NCI-H187 treated with DMSO at 0.1 percent for 48 hours (cell line): ENCODE measurements at places on chromosomes 4 and X.

GRCh38 chrX:67939270-67939669, 395.4 kb downstream of the AR start:
- no peak for DNase-seq

DNA sequence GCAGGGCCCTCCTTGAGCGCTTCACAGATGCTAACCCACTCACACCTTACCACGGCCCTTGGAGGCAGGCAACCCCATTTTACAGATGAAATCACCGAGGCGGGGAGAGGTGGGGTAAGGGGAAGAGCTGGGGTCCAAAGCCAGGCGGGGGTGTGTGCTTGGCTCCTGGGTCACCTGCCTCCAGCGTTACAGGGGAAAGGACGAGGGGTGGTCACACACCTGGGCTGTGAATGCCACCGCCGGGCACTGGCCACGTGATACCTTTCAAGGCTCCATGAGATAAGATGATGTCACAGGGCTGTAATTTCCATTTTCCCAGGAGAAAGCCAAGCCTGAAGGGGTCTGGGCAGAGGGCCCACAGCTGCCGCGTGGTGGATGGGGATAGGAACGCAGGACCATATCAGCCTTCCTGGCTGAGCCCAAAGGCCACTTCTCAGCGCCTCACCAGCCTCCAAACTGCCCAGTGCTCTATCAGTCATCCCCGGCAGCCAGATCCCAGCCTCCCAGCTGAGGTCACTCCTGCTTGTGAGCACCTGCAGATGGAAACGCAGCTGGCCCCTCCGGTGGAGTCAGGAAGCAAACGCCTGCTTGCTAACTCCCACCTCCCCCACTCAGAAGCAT, 62.4 kb upstream of the CRMP1 start:
- no peak for DNase-seq

- no peak for DNase-seq
Measured at GRCh38 chr4:147284256-147284835, 196.6 kb upstream of the EDNRA start.

DNA sequence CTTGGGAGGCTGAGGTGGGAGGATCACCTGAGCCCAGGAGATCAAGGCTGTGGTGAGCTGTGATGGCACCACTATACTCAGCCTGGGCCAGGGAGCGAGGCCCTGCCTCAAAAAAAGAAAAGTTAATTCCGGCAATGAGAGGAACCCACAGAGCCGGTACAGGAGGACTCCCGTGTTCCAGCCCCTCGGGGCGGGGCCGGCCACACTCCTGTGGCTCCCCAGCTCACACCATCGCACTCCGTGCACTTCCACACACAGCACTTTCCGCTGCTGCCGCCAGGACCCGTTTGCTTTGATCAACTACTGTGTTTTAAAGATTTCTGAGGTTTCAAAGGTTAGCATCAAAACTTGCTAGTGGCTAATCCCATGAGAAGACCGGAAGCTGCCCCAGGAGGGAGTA, 171.7 kb downstream of the AFAP1 start:
- no peak for DNase-seq

DNA sequence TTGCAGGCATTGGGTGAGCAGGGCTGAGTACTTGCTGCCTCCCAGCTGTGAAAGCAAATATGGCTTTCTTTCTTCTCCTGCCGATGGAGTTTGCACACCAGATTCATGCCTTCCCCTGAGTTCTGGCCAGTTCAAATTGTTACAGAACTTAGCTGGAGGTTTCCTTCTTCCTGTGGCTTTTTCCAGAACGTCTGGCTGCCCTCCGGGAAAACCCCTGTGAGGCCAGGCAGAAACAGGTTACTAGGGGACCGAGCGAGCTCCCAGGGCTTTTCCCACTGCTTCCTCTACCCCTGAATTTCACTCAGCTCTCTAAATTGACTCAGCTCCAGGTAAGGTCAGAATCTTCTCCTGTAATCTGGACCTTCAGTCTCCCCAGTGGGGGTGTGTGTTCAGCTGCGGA, 482.4 kb downstream of the C4orf33 start:
- no peak for DNase-seq

DNA sequence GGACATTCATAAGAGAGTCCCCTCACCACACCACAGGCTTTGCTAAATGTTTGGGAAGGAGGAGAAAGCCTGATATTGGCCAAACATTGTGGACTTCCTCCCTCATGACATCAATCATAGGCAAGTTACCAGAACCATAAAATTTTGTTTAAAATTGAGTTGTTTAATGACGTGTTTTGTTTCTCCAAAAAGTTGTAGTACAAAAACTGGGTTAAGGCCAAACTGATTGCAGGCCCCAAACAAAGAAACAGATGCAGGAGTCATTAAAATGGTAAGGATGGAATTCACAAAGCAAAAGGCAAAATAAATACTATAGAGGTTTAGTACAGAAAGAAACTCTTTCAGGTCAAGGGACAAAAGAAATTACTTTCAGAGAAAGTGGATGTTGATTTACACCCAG, 3.9 kb upstream of the ODAM start:
- no peak for DNase-seq

GRCh38 chrX:47160781-47161180, 15.8 kb downstream of the RBM10 start:
- no peak for DNase-seq

DNA sequence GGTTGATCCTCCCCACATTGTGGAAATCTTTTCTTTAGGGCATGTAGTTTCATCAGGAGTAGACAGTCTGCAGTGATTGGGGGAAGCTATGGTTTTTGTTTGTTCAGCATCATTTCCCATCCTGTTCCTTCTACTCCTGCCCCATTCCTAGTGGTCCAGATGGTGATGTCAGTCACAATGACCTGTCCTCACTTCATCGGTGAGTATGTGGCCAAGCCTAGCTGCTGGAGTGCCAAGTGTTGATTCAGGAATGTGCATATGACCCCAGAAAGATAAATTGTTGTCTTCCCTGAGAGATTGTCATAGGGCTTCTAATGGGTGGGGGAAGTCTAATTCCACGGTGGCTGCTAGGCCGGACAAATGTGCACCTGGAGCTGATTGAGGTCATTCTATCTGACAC, 130.6 kb upstream of the FAT1 start:
- no peak for DNase-seq

DNA sequence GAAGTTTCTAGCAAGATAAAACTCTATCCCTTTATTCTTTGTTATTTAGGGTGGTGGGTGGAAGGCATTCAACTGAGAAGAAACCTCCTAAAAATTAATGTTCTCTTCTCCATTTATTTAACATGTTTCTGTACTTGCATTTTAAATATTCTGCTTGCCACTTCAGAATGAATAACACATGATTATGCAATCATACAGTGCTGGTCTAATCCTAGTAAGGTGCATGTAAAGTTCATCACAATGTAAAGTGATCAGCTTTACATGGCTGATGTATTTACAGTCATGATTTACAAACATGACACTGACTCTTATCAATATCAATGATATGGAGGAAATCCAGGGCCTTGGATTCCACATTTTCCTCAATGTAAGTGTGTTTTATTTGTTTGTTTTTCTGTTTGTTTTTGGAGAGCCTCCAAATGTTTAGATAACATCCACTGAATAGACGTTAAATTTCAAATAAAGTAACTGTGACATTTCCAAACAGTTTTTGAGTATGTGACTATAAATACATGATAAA, 342.1 kb upstream of the CTSO start:
- DNase-seq, result no peak

DNA sequence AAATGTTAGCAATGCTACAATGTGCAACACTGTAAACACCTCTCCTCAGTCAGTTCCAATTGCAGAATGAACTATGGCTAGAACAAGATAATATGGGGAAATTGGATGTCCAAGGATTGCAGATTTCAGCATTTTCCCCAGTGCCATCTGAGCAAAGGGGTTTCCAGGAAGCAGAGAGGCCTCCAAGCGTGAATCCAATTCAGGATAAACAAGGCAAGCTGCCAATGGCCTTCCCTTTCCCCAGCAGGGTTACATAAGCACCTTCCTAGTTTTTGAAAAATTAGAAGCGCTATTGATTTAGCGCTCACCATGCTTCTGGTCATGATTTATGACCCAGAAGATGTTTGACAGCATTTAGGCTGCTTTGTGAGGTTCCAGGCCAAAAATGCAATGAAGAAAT, 223.0 kb upstream of the GATB start:
- DNase-seq, result no peak

DNA sequence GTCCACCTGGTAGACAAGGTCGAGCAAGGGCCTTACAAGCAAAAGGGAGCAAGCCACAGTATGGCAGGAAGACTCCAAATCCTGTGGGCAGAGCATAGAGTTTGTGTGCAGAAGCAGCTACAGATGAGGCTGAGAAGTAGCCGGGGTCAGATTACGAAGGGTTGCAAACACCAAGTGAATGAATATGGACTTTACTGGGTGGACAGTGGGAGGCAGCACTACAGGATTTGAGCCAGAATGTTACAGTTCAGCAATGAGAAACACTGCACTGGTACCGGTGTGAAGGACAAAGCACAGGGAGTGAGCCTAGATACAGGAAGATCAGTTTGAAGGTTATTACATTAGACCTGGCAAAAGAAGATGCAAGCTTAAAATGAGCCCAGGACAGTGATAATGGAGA, 46.1 kb upstream of the HOPX start:
- no peak for DNase-seq

GRCh38 chrX:103488332-103488731, 31.0 kb downstream of the RAB40A start:
- no peak for DNase-seq

DNA sequence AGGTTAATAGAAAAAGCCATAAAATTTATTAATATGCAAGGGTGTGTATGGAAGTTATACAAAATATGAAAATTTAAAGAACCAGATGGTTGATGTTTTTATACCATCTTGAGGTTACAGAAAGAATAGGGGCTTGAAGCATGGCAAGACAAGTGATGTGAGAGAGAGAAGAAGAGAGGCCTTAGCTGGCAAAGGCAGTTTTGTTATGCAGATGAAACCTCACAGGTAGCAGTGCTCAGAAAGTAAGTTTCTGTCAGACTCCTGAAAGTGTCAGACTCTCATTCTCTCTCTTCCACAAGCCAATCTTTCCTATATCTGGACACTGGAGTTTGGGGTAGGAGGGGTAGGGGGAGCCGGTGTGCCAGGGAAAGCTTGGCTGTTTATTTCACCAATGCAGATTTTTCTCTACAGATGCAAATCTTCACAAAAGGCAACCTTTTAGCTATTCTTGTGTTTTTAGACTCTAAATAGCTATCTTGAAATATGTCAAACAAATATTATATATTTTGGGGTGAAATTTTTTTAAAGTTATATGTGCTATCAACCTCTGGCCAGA, 124.5 kb downstream of the CFAP299 start:
- DNase-seq, result no peak

DNA sequence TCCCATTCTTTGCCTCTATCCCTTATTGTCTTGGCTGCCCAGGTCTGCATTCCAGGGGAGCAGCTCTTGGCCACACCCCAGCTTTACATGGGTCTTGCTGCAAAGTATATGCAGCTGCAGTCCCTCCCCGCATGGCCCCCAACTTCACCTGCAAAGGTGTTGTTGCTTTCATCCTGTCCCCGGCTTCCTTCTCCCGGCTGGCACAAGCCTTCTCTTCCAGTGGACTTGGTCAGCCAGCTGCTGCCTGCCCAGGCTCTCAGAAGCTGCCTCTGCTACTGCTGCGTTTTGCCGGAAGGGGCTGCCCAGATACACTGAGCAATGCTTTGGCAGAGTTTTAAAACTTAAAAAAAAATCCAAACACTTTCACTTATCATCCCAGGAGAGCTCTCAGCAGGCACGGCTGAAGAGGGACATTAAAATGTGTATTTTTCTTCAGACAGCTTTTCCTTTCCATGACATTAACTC, 121.2 kb upstream of the PDLIM3 start:
- no peak for DNase-seq

GRCh38 chr4:26377328-26378311, 56.8 kb downstream of the RBPJ start:
- no peak for DNase-seq

GRCh38 chr4:53914313-53915016, 149.9 kb downstream of the CHIC2 start:
- no peak for DNase-seq

DNA sequence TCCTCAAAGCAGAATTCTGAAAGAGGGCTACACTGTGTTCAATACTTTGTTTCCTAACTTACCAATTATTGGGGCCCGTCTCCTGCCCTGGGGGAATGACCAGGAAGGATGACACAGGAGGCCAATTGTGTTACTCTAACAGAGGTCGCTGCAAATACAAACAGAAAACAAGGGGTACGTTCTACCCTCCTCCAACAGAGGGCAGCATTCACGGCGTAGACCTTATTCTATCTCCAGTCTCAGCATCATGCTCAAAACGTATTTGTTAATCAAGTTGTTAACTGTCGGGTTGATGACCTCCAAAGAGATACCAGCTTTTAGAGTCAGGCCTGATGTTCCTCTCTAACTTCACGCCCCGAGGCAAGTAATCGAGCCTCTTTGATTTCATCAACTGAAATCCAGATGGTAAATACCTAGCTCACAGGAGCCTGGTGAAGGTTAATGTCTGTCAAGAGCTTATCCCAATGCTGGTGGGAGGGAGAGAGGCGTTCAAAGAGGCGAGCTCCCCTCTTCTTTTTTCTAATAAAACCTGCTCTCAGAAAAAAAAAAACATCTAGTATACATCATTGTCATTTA, 181.0 kb upstream of the KCNIP4 start:
- DNase-seq, result peak; percentile 7

- no peak for DNase-seq
Measured at GRCh38 chr4:41644288-41644914, 104.1 kb downstream of the PHOX2B start.
